Right ventricle myocardium inferior (tissue), 1 donor: ENCODE measurements at places on chromosomes 7 and 10.

DNA sequence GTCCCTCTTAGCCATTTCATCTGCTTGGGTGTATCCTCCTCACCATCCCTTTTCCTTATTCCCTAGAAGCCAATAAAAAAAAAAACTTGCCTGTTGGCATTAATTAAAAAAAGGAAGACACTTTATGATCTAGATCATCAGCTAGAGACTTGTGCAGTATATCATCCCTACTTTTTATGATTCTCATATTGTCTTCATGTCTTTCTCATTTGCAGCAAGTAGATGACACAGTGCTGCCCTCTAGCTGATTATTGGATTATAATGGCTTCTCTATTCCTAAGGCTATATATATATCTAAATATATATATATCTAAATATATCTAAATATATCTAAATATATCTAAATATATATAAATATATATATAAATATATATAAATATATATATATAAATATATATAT lies 272.4 kb upstream of the LRGUK start:
- no peak for DNase-seq

GRCh38 chr10:103541616-103542015 lies 48.1 kb downstream of the NEURL1 start:
- DNase-seq, result no peak

DNA sequence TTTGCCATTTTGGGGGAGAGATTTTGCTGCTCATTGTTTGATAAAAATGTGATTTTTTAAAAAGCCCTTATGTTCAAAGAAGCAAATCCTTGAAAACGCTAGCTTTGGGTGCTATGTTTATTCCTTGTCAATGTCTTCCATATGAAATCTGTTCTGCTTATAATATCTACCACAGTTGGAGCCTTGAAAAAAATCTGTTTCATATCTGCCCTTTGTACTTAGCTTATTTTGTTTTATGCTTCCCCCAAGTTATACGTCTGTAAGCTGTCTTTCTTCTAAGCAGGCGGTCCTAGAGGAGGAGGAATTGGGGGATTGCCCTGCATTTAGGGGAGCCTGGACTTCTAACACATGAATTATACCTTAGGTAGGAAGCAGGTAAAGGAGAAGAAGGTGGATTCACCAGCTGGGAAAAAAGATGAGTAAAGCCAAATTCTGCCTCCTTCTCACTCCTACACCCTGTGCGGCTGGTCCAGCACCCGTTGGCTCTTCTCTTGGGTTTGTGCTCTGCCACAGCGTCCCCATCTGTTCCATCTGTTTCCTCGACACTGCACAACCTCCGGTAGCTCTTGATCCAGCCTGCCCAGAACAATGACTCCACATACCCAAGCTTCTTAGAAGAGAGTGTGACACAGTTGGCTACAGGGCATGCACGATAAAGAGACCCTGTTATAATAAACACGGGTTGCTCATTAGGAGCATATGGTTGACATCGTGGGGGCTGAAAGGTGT lies 31.9 kb upstream of the NEUROD6 start:
- no peak for DNase-seq

DNA sequence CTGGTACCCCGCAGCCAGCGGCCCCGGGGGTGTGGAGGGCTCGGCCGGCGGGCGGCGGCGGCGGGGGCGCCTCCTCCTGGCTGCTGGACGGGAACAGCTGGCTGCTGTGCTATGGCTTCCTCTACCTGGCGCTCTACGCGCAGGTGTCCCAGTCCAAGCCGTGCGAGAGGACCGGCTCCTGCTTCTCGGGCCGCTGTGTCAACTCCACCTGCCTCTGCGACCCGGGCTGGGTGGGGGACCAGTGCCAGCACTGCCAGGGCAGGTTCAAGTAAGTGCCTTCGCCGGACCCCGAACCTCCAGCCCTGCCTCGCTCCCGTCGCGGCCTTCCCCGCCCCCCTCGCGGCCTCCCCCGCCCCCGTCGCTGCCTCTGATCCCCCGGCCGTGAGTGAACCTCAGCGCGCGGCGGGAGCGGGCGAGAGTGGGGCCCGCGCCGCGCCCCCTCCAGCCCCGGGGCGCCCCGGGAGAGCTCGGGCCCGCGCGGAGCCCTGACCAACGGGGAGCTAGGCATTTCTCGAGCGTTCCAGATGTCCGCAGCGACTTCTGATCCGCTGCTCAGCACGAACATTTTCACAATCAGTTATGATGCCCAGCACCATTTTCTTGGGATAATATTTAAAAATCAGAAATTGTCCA lies 727 bp downstream of the ATRNL1 start:
- DNase-seq, result no peak

DNA sequence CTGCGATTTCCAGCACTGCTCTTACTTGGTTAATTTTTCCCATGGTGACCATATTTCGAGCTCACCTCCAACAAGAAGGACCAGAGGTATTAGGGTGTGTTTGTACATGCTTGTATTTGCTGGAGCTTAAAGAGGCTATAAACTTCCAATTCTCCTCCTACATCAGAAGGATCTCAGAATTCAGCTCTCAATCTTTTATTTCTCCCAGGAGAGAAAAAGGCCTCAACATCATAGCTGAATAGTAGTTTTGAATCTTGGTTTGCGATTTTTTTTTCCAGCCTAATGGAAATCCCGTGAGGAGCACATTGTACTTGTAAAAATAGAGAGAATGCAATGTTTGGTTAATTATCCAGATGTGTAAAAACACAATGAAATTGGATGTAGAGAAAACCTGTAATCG lies 69.7 kb downstream of the CPVL start:
- DNase-seq, result no peak
